Mesenchymal stem cell (in vitro differentiated cells and primary cell): ENCODE measurements at places on chromosomes 13 and 19.

- no peak overlapping the region for H3K27ac ChIP-seq
- no peak overlapping the region for H3K4me3 ChIP-seq
- peak; percentile 64 for DNase-seq
- H3K36me3 ChIP-seq: no peaks in the 10 kb centered on the region
- H3K4me1 ChIP-seq: peaks cover 2% of the 10 kb centered on the region
These were observed 9.3 kb upstream of the FRY start for GRCh38 chr13:32022311-32022710.

DNA sequence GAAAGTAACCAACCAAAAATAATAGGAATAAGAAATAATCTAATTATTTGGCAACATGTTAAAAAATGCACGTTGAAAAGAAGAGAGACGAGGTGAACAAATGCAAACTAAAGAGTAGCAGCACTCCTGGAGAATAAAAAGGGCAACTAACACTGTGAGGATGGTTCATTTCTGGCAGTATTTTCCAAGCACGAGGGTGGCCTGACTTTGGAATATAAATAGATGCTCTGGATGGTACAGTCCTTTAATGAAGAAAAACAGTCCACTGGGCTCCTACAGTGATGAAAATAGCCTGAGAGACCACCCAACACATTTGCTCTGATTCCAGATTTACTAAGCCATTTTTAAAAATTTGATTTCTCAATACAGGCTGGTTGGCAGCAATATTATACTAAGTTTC is 17.7 kb upstream of the KLF12 start:
- H3K4me3 ChIP-seq: no peak overlapping the region
- H3K4me1 ChIP-seq: peaks cover 3% of the 10 kb centered on the region
- no peak for DNase-seq
- no peaks in the 10 kb centered on the region for H3K36me3 ChIP-seq
- H3K27me3 ChIP-seq: no peaks in the 10 kb centered on the region

DNA sequence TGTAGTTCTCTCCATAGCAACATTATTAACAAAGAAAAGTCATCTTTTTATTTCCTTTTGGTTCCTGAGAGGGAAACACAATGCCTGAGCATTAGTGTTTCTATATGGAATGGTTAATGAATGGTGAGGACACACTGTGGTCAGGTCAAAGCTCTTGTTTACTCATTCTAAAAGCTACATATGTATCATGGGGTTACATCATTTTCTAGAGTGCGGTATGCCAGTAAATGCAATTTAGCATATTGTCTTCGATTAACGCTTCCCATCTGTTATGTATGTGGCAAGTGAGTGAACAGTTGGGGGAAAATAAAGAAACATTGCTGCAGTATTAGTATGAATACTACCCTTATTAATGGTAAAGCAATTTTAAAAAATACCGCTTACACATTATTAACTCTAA is 1152.2 kb upstream of the SPRY2 start:
- H3K4me3 ChIP-seq: no peak overlapping the region
- H3K4me1 ChIP-seq: no peaks in the 10 kb centered on the region
- no peaks in the 10 kb centered on the region for H3K36me3 ChIP-seq
- no peaks in the 10 kb centered on the region for H3K27me3 ChIP-seq
- DNase-seq: no peak
- no peak overlapping the region for H3K27ac ChIP-seq

- peaks cover 12% of the 10 kb centered on the region for H3K27me3 ChIP-seq
- H3K27ac ChIP-seq: no peak overlapping the region
- no peaks in the 10 kb centered on the region for H3K36me3 ChIP-seq
- DNase-seq: peak; percentile 75
- H3K4me3 ChIP-seq: peak overlapping the region; percentile 33
These were observed 1.9 kb downstream of the CDC42EP5 start for GRCh38 chr19:54470991-54471782.

DNA sequence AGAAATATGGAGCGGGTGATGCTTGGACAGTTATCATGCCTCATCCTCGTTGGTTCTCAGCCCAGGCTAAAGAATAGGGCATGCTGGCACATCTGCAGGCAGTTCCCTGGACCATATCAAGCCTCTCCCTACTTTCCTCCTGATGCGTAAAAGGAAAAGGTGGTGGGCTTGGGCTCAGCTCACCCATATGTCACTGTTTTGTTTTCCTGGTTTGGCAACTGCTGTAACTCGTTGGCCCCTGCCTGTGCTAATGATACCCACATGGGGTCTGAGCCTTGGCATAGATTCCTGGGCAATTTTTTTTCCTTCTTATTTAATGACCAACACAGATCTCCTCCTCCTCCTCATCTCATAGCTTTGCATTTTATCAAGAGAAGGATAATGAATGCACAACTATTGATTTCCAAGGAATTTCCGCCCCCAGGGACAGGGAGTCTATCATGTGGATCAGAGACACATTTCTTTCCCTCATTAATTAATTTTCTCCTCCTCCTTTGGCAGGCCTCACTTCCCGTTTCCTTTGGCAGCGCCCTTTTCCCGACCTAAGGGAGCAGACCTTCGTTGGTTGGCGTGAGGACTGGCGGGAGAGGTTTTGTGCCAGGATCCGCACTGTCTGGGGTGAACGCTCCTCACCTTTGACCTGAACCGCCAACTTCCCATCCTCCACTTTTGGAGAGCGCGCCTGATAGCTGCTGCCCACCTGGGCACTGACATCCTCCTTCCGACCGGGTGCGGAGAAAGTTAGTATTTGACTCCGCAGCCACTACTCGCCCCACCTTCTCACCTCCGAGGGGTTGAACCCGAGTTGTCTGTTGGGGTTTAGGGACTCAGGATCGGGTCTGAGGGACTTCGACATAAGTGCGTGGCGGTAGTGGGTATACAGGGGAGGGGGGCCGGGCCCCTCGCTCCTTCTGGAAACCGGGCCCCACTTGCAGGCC is 3.4 kb upstream of the POU4F1 start:
- H3K36me3 ChIP-seq: no peaks in the 10 kb centered on the region
- DNase-seq: no peak
- no peak overlapping the region for H3K4me3 ChIP-seq
- peaks cover 96% of the 10 kb centered on the region for H3K27me3 ChIP-seq
- H3K4me1 ChIP-seq: peaks cover 39% of the 10 kb centered on the region

DNA sequence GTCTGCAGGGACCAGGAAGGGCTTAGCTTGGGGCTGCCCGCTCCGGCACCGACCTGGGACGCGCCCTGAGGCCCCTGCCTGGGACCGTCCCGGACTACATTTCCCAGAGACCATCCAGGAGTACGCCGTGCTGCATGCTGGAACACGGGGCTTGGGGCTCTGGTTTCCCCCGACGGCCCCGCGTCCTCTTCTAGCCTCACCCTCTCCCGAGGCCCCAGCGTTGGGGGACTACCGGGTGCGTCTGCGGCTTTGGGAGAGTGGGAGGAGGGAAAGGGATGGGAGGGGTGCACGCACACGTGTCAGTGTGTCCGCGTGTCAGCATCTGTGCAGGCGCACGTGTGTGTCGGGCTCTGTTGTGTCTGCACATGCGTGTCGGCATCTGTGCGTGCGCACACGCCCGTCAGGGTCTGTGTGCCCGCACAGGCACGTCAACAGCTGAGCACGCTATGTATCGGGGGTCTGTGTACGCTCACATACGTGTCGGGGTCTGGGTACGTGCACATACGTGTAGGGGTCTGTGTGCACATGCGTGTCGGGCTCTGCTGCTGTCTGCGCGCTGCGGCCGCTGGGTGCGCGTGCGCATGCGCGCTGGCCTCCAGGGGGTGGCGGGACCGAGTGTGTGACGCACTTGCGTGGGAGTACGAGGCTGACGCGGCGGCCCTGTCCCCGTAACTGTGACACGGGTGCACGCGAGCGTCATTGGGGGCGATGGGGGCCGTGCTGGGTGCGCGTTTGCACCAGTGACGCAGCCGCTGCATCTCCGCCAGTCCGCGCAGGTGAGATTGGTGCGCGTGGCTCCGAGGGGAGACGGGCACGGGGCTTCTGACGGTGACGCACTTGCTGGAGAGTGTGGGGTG is at the start of gene ZNF331:
Gene ZNF331 (plus strand): TSS at position 625 of the 857 bp plus-strand sequence. CDS start 31,232 bp downstream, outside the sequence.
- no peaks in the 10 kb centered on the region for H3K27me3 ChIP-seq
- H3K4me3 ChIP-seq: peak within 1 kb of the TSS; percentile 67
- peaks cover 6% of the 10 kb centered on the region for H3K4me1 ChIP-seq
- DNase-seq: peak; percentile 83
- H3K27ac ChIP-seq: no peak within 1 kb of the TSS

DNA sequence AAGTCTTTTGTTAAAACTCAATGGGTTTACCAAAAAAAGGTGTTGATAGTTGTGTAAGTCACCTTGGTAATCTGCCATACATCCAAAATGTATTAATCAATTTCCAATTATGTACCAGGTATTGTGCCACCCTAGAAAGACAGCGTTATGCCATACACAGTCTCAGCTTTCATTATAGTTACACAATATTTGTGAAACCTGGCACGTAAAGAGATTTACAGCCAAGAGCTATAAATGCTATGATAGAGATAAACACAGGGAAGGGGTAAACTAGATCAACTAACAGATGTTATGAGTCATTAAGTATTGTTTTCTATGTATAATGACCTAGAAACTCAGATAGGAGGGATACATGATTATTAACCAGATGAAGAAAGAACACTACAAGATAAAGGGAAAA is 725.6 kb upstream of the SLITRK5 start:
- H3K4me3 ChIP-seq: no peak overlapping the region
- H3K27me3 ChIP-seq: no peaks in the 10 kb centered on the region
- H3K27ac ChIP-seq: no peak overlapping the region
- H3K4me1 ChIP-seq: no peaks in the 10 kb centered on the region

GRCh38 chr13:70051531-70051930 is 56.1 kb upstream of the ATXN8OS start:
- peak; percentile 1 for DNase-seq
- H3K4me3 ChIP-seq: no peak overlapping the region
- no peaks in the 10 kb centered on the region for H3K36me3 ChIP-seq

- peaks cover 12% of the 10 kb centered on the region for H3K4me1 ChIP-seq
- H3K27ac ChIP-seq: no peak overlapping the region
- H3K4me3 ChIP-seq: peak overlapping the region; percentile 33
- peaks cover 81% of the 10 kb centered on the region for H3K36me3 ChIP-seq
- DNase-seq: peak; percentile 78
- no peaks in the 10 kb centered on the region for H3K27me3 ChIP-seq
These were observed 22.5 kb downstream of the C13orf46 start for GRCh38 chr13:113951246-113951999.

GRCh38 chr19:18456974-18457373 is 19.0 kb upstream of the ISYNA1 start:
- H3K36me3 ChIP-seq: peaks cover 62% of the 10 kb centered on the region
- DNase-seq: no peak
- no peak overlapping the region for H3K4me3 ChIP-seq
- no peaks in the 10 kb centered on the region for H3K27me3 ChIP-seq

DNA sequence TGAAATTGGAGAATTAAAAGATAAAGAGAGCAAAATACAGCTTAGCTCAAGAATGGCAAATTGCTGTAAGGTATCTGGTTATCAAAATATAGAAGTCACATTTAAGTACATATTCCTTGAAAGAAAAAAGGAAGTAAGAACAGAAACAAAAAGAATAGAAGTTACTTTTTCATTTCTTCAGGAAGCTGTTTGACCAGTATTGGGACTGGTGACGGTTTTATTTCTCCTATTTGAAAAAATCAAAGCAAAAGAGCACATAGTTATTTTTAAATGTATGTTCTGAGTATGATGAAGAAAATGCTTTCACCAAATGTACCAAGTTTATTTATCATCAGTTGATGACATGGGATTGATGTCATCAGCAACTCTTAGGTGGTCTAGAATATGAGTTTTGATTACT is 83.1 kb upstream of the OXGR1 start:
- no peaks in the 10 kb centered on the region for H3K36me3 ChIP-seq
- no peak overlapping the region for H3K4me3 ChIP-seq
- no peak overlapping the region for H3K27ac ChIP-seq

- H3K27me3 ChIP-seq: peaks cover 4% of the 10 kb centered on the region
- no peaks in the 10 kb centered on the region for H3K4me1 ChIP-seq
- no peak overlapping the region for H3K27ac ChIP-seq
These were observed 2.3 kb downstream of the GRK1 start for GRCh38 chr13:113669231-113669754.

- no peak overlapping the region for H3K4me3 ChIP-seq
- H3K4me1 ChIP-seq: no peaks in the 10 kb centered on the region
- no peak overlapping the region for H3K27ac ChIP-seq
- no peaks in the 10 kb centered on the region for H3K36me3 ChIP-seq
These were observed 57.2 kb upstream of the ZNRF4 start for GRCh38 chr19:5397804-5398692.

GRCh38 chr19:38268539-38268938 is 4.2 kb downstream of the SPINT2 start:
- peaks cover 19% of the 10 kb centered on the region for H3K27me3 ChIP-seq
- DNase-seq: no peak
- peaks cover 48% of the 10 kb centered on the region for H3K4me1 ChIP-seq
- no peaks in the 10 kb centered on the region for H3K36me3 ChIP-seq

DNA sequence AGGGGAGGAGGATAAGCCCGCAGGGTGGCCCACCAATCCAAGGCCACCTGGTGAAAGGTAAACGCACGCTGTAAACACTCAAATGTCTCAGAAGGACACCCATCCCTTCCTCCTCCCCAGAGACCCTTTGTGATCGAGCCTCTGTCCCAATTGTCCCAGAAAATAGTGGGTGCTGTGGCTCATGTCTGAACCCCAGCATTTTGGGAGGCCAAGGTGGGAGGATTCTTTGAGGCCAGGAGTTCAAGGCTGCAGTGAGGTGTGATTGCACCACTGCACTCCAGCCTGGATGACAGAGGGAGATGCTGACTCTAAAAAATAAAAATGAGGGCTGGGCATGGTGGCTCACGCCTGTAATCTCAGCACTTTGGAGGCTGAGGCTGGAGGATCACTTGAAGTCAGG is 3.1 kb upstream of the ABHD17A start:
- no peak overlapping the region for H3K27ac ChIP-seq
- DNase-seq: no peak
- no peak overlapping the region for H3K4me3 ChIP-seq
- no peaks in the 10 kb centered on the region for H3K27me3 ChIP-seq
